ENCODE measurements at places on chromosomes 5 and 9.

DNA sequence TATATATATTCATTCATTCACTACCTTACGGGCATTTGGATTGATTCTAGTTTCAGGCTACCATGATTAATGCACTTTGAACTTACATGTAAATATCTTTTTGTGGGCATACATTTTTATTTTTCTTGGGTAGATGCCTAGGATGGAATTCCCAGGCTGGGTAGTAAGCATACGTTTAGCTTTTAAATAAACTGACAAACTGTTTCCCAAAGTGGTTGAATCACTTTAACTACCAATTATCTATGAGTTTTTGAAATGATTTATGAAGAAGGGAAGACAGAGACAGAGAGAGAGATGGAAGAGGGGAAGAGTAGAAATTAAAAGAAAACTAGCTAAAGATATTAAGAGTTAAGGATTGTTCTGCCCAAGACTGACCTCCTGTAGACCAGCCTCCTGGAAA, 612.6 kb downstream of the PSAT1 start:
- no peak for DNase-seq

DNA sequence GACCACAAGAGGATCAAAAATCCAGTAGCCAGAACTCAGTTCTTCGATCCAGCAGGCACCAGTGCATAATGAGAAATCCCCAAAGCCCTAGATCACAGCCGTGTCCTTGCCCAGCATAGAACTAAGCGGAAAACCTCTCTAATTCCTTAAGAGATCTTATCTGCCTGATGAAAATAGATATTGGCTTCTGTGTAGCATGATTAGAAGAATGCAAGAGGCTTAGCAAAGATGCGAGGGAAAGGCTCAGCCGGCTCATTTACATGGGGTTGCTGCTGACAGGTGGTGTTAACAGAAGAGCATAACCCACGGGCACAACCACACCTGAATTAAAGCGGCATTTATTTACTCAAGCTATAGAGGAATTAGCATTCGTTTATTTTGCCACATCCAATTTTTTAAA, 400.0 kb upstream of the ADAMTS16 start:
- DNase-seq = no peak

DNA sequence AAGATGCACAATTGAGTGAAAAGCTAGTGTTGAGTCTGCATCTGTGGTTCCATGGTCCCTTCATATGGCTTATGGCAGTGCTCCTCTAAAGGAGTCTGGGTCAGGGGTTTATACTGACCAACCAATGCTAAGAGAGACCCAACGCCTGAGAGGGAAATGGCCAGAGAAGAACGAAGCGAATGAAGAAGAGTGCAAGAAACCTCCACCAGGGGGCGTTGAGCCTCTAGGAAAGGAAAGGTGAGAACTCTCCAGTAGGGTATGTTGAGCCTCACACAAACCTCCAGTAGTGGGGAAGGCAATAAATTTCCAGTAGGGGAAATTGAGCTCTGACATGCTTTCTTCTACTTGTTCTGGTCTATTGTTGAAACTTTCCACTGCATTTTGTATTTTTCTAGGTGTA, 470.6 kb downstream of the PRDM9 start:
- no peak for DNase-seq

GRCh38 chr5:160516696-160517530, 95.3 kb downstream of the PTTG1 start:
- DNase-seq = no peak

DNA sequence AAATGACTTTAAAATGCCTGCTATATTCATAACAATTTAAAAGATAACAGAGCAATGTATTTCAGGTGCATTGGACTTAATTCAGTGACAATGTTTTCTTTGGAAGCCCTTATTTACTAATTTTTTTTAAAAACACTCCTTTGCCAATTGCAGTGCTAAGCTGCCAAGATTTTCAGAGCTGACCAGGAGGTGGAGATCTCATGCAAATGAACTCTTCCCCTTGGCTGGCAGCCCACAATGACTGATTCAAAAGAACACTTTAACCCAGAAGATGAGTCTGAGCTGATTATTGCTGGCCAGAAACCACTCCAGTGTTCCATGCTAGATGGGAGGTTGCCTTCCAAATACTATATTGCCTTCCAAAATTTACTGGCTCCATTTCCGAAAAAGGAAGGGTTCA, 128.3 kb upstream of the CCNH start:
- no peak for DNase-seq
